Left kidney (tissue), 8 donors: ENCODE measurements at places on chromosomes 4 and X.
A peak's percentile ranks its signal among the peaks of the same experiment; 100 is the strongest.

GRCh38 chr4:112817933-112818593, 181.1 kb downstream of the LARP7 start:
- DNase-seq = peak; percentile 33

DNA sequence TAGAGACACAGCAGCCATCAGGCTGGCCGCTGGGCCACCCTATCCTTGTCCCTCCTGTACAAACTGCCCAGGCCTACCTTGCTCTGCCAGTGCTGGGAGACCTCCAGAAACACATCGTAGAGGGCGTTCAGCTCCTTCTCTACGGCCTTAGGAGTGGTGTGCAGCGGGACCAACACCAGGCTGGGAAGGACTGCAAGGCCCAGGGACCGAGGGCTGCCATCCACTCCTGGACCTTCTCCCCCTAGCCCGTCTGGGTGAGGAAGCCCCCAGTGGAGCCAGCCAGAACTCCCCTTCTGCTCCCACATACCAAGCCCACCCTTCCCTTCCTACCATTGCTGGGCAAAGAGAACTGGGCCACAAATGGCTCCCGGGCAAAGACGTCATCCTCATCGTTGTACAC, 5.0 kb downstream of the RPL10 start:
- DNase-seq = no peak

GRCh38 chr4:73870768-73871167, 1.6 kb downstream of the CXCL1 start:
- no peak for DNase-seq

DNA sequence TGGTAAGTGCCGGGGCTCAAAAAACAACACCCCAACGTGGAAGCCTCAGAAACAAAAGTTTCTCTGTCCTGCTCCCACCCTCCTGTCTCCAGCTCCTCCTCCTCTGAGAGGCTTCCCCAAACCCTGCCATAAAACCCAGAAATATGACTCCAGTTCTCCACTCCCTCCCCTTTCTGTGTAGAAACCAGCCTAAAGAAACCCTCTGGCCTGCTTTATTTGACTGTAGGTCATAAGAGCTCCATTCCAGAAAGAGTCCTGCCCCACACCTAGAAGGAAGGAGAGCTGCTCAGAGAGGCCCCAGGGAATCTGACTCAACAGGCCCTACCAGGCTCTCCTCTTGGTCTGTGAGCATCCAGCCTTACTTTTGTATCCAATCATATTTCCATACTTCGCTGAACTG, 872 bp upstream of the S100P start:
- DNase-seq = peak; percentile 66

DNA sequence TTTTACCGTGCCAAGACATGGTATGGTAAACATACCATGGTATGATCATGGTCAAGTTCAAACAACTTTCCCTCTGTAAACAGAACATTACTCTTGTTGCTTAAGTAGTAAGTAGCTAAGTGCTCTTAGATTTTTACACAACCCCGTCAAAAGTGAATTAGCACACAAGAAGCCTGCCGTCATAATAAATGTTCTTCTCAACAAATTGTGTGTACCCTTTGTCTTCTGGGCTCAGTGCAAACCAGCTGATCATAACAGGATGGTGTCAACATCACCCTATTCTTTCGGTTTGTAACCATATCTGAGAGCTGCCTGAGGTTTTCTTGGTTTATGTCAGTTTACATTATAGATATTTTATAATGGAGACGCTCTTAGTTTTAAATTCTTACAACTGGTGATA, 28.8 kb downstream of the MSL3 start:
- no peak for DNase-seq
